HepG2 (cell line): ENCODE measurements at places on chromosomes 16 and 17.

GRCh38 chr17:29349409-29349808 lies 40.8 kb upstream of the TAOK1 start:
- DNase-seq, result no peak

DNA sequence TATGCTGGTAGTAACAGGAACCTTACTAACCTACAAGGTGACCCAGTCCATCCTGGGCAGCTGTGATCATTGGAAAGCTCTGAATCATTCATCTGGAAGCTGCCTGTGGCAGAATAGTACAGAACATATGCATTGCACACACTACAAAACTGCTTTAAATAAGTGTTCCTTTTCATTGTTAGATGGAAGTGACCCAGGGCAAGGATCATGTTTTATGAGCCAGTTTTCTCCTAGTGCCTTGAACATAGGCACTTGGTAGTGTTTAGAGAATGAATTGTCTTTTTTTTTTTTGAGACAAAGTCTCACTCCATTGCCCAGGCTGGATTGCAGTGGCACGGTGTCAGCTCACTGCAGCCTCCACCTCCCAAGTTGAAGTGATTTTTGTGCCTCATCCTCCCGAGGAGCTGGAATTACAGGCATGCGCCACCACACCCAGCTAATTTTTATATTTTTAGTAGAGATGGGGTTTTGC lies 55.4 kb downstream of the TENT4B start:
- peak; percentile 16 for DNase-seq

DNA sequence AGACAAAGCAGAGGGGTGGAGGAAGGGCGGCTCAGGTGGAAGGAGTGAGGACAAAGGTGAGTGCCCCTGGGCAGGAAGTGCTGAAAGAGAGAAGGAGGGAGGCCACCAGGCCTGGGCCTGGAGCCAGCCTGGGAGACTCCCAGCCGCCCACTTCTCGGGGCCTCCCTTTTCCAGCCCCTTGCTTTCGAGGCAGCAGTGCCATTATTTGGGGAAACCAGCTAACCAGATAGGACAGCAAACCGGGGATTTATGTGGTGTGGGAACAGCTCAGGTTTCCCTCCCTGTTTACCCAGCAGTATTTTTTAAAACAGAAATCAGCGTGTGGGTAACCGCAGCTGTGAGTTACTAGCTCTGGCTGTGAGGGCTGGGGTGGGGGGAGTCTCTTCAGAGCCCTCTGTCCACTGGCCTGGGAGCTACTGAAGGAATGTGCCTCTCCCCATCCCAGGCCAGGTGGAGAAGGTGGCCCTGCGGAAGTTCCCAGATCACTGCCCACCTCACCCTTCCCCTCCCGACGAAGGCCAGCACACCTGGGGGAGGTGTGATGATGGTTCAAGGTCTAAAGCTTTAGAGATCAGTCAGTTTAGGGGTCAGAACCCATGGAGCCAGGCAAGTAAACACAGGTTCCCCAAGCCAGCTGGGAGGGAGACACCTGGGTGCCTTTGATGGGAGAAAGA lies 8.4 kb upstream of the MEOX1 start:
- peak; percentile 52 for DNase-seq

GRCh38 chr16:11133344-11133943 lies 122.6 kb downstream of the SOCS1 start:
- peak; percentile 79 for DNase-seq

DNA sequence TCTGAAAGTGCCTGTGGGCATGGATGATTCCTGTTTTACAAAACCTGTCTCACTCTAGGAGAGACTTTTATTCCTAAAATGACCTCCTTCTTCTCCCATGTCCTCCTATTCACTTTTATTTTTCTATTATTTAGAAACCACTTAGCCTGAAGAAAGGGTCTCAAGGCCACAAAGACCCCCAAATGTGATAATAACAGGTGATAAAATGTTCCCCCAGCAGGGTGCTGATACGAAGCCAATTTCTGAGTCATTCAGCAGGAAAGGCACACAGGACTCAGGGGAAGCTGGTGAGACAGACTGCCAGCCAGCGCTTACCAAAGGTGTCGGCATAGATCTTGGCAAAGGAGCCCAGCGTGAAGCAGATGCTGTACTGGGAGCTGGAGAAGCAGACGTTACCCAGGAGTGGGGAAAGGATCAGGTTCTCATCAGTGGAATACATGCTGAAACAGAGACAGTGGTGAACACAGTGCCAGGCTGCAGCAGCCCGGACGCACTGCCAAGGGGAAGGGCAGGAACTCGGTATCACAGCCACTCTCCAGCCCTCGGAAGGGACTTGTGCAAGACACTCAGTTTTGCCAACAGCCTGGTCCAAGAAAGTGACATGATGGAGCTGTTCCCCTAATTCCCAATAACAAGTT lies 24.6 kb downstream of the HIGD1B start:
- DNase-seq, result no peak

- peak; percentile 40 for DNase-seq
Measured at GRCh38 chr17:82414548-82415281, 3.4 kb upstream of the HEXD start.

DNA sequence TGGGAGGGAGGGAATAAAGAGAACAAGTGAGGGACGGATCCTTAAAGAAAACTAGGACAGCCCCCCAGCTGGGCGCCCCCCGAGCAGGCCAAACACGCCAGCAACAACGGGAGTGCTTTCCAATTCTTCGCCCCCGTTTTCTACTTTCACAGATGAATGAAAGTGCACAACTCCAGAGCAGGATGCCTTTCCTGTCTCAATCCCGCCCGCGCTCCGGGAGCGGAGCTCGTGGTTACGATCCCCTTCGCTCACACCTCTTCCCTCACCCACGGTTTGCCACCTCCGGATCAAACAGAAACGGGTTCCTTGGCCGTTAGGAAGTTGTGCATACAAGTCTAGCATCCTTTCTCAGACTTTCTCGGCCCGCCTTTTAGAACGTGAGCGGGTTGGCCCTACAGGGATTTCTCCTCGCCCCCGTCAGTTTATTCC lies 680 bp downstream of the SKA2 start:
- peak; percentile 41 for DNase-seq

GRCh38 chr16:67723911-67724305 lies 4.8 kb upstream of the GFOD2 start:
- no peak for DNase-seq

DNA sequence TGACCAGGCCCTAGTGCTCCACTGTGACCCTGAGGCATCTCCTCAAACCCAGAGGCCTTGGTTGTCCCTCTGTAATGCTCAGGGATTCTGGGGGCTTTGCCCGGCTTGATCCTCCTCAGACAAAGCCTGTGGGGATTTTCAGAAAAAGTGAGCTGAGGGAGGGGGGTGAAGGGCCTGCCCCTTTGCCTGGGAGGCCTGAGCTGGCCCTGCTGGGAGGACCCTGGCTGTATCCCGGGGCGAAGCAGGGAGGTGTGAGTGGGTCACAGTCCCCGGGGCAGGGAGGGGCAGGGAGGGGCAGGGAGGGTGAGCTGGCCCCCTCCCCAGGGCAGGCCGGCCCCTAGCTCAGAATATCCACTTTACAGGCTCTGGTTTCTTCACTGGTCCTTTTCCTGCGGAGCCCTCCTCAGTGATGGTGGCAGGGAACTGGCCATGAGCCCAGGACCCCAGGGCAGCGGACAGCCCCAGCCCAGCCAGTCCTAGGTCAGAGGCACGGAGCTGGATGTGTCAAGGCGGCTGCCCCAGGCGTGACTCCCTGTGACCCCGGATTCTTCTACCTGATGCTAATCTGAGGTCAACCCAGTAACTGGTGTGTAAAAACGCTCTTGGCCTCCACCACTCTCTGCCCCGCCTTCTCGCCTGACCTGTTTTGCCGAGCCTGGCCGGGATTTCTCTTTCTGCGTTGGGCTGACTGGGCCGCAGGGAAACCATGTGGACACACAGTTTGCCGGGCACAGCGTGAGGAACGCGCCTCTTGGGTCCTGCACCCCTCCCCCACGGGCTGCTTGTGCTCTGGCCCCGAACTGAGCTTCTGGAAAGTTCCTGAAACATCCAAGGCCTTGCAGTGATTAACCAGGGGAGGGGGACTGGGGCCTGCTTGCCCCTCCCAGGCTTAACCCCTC lies 5.8 kb upstream of the FASN start:
- DNase-seq, result peak; percentile 90
